ENCODE measurements at places on chromosomes 12 and 14.

DNA sequence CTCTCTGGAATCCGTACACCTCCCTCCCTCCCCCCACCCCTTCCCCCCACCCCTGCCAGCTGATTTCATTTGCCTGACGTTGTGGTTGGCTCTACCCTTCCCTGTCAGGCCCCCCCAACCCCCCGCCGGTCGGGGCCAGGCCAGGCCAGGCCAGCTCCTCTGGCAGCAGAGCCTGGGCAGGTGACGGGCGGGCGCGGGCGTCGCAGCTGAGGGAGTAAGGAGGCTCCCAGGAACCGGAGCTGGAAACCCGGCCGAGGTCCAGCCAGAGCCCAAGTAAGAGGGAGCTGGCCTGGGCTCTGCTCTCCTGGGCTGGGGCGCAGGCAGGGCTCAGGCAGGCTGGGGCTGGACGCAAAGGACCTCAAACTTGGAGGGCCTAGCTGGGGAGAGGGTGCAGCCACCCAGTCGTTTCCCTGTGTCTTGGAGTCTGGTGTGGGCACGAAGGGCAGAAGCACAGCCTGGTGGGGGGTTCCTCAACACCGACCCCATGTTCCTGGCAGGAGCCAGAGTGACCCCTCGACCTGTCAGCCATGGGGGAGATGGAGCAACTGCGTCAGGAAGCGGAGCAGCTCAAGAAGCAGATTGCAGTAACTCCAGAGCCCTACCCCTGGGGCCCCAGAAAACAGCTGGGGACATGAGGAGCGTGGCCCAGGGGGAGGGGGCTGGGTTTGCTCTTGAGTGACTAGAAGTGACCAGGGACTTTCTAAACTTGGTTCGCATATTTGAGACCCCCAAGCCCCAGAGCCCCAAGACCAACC is at the start of gene GNB3:
Gene GNB3 (plus strand): TSS at position 165 of the 755 bp plus-strand sequence. CDS start 363 bp downstream, at position 528.
- DNase-seq: no peak
- peaks cover 18% of the 10 kb centered on the region for H3K4me1 ChIP-seq
- no peaks in the 10 kb centered on the region for H3K36me3 ChIP-seq
- H3K27me3 ChIP-seq: no peaks in the 10 kb centered on the region
- H3K27ac ChIP-seq: no peak within 1 kb of the TSS
- no peak within 1 kb of the TSS for H3K4me3 ChIP-seq

GRCh38 chr12:120996133-120996746 is 17.9 kb downstream of the HNF1A start:
- H3K36me3 ChIP-seq: peaks cover 10% of the 10 kb centered on the region
- no peaks in the 10 kb centered on the region for H3K4me1 ChIP-seq
- no peaks in the 10 kb centered on the region for H3K27me3 ChIP-seq
- H3K4me3 ChIP-seq: no peak overlapping the region
- DNase-seq: no peak

DNA sequence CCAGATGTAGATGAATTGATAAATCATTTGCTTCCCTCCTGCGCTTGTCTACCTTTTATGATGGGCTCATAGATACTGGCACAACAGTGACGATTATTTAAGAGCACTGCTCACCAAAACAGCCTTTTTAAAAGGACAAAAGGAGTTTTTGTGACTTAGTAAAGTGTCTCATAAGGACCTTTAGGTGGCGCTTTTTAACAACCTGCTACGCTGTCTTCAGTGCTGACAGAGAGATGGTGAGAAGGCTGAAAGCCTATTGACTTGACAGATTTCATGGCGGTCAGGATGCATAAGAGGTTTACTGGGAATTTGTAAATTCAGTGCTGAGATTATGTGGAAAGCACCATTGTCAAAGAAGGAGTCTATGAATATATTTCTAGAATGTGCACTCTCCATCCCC is 87.6 kb downstream of the SLC15A5 start:
- no peaks in the 10 kb centered on the region for H3K36me3 ChIP-seq
- no peaks in the 10 kb centered on the region for H3K27me3 ChIP-seq
- no peak overlapping the region for H3K4me3 ChIP-seq
- DNase-seq: peak; percentile 41
- no peak overlapping the region for H3K27ac ChIP-seq
- peaks cover 6% of the 10 kb centered on the region for H3K4me1 ChIP-seq

GRCh38 chr12:25455696-25456095 is 97.4 kb downstream of the LMNTD1 start:
- no peaks in the 10 kb centered on the region for H3K27me3 ChIP-seq
- H3K27ac ChIP-seq: no peak overlapping the region
- H3K4me1 ChIP-seq: no peaks in the 10 kb centered on the region
- H3K4me3 ChIP-seq: no peak overlapping the region

- no peak overlapping the region for H3K27ac ChIP-seq
- H3K4me3 ChIP-seq: no peak overlapping the region
- no peak for DNase-seq
These were observed 45.4 kb upstream of the CCND2 start for GRCh38 chr12:4228122-4228580.

DNA sequence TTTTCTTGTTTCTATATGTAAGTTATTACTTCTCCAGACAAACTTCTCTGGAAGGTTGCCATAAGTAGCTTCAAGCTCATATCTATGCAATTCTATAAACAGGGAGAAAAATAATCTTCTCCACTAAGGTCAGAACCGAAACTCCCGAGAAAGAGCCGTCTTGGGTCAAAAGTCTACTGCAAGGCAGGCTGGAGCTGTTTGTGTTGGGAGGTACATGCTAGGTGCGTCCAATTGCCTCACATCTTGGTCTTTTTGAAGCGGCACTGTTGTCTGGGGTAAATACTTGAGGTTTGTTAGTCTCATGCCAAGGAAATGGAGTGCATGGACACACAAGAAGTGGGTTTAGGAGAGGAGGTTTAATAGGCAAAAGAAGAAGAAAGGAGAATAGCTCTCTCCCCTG is 674.7 kb upstream of the TMEM132C start:
- no peak overlapping the region for H3K4me3 ChIP-seq
- peaks cover 11% of the 10 kb centered on the region for H3K4me1 ChIP-seq
- no peaks in the 10 kb centered on the region for H3K27me3 ChIP-seq

DNA sequence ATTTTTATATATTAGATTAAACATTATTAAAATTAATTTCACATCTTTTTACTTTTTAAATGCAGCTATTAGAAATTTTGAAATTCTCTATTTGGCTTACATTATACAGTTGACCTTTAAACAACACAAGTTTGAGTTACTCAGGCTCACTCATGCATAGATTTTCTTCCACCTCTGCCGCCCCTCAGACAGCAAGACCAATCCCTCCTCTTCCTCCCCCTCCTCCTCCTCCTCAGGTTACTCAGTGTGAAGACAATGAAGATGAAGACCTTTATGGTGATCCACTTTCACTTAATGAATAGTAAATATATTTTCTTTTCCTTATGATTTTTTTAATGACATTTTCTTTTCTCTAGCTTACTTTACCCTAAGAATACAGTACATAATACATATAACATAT is 136.2 kb downstream of the LLPH start:
- no peaks in the 10 kb centered on the region for H3K4me1 ChIP-seq
- DNase-seq: no peak
- no peak overlapping the region for H3K27ac ChIP-seq
- no peaks in the 10 kb centered on the region for H3K36me3 ChIP-seq

DNA sequence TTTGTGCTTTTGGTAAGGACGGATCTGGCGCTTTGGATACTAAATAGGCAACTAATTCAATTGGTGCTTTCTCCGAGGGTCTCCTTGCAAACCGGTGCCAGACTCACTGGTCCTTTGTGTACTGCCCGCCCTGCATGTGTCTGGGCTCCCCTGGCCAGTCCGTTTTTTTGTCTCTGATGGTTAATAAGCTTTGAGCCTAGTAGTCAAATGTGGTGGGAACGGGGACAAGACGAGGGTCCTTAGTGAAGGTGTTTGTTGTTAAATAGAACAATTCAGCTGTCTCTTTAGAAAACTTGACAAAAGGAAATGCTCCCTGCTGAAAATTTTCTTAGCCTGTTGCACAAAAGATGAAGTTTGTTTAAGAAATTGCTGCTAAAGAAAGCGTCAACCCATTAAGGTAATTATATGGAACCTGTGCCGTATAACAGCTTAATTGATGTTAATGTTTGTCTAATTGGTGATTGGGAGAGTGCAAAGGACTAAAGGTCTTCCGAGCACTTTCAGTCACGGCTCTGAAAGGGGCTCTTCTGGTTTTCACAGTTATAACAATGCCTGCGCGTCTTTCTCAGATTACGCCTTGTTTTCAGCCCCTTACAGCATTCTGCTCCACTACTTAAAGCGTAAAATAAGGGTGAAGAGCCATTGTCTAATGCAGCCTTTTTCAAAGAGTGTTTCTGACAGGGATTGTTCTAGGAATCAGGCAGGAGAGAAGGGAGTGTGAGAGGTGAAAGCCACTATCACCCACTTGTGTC is 537.4 kb downstream of the PRKD1 start:
- no peak overlapping the region for H3K27ac ChIP-seq
- no peaks in the 10 kb centered on the region for H3K4me1 ChIP-seq
- no peaks in the 10 kb centered on the region for H3K27me3 ChIP-seq
- H3K36me3 ChIP-seq: no peaks in the 10 kb centered on the region
- no peak overlapping the region for H3K4me3 ChIP-seq
- no peak for DNase-seq

GRCh38 chr14:94484481-94484880 is 8.5 kb upstream of the SERPINA9 start:
- no peaks in the 10 kb centered on the region for H3K4me1 ChIP-seq
- no peak overlapping the region for H3K4me3 ChIP-seq
- no peaks in the 10 kb centered on the region for H3K27me3 ChIP-seq
- no peaks in the 10 kb centered on the region for H3K36me3 ChIP-seq
- no peak overlapping the region for H3K27ac ChIP-seq

DNA sequence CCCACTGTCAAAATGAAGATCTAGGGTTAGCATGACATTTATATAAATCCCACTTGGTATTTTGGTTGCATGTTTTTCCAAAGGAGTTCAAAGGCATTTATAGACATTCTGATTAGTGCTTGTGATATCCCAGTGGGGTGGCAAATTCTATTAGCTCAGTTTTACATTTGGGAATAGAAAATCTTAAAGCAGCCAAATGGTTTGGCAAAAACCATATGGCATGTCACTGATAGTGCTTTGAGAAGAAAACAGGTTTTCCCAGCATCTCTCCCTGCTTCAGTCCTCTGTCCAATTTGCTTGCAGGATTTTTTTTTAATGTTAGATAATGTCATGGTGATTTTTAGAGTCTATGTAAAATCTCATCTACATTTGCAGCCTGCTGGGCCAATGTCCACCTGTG is 225.1 kb upstream of the DIO3 start:
- H3K27ac ChIP-seq: no peak overlapping the region
- H3K27me3 ChIP-seq: no peaks in the 10 kb centered on the region

GRCh38 chr12:90013409-90013808 is 304.8 kb upstream of the ATP2B1 start:
- H3K36me3 ChIP-seq: no peaks in the 10 kb centered on the region
- H3K27ac ChIP-seq: no peak overlapping the region
- no peaks in the 10 kb centered on the region for H3K27me3 ChIP-seq
- no peak overlapping the region for H3K4me3 ChIP-seq
- DNase-seq: peak; percentile 23
